Activated naive CD4-positive, alpha-beta T cell (primary cell): ENCODE measurements at places on chromosomes 3 and 15.

- DNase-seq: no peak
These were observed 493.6 kb upstream of the ADAMTS9 start for GRCh38 chr3:65181391-65181871.

GRCh38 chr15:65791335-65792137 lies 557 bp downstream of the DENND4A start:
- peak; percentile 41 for DNase-seq

GRCh38 chr15:95868450-95868849 lies 462.1 kb upstream of the NR2F2 start:
- DNase-seq: no peak

- DNase-seq: no peak
These were observed 245.7 kb downstream of the ZIC1 start for GRCh38 chr3:147654827-147655226.

GRCh38 chr3:134364061-134364935 lies 9.9 kb downstream of the AMOTL2 start:
- DNase-seq: no peak

DNA sequence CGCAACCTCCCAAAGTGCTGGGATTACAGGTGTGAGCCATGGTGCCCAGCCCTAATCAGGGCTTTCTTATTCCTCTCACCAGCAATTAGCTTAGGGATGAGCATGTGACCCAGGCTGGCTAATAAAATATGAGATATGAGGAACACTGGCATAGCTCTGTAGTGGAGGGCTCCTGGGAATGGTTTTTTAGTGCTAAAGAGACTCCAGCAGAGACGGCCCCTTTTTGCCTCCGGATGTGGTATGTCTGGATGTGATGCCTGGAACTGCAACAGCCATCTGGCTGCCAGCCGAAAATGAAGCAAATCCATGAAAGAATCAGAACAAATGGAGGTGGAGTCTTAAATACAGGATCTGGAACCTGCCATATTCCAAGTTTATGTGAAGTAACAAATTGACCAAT lies 69.1 kb upstream of the MAGI1 start:
- no peak for DNase-seq

DNA sequence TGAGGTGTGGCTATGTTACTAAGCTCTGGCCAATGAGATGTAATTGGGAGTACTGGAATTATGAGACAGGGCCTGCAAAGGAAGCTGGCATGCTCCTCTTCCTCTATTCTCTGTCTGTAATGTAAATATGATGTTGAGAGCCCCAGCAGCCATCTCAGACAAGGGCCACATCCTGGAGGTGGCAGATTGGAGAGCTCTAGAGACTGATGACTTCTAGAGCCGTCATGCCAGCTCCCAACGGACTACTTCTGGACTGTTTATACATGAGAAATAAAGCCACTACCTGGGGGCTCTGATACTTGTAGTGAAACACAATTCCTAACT lies 19.7 kb downstream of the PLD1 start:
- DNase-seq: no peak

DNA sequence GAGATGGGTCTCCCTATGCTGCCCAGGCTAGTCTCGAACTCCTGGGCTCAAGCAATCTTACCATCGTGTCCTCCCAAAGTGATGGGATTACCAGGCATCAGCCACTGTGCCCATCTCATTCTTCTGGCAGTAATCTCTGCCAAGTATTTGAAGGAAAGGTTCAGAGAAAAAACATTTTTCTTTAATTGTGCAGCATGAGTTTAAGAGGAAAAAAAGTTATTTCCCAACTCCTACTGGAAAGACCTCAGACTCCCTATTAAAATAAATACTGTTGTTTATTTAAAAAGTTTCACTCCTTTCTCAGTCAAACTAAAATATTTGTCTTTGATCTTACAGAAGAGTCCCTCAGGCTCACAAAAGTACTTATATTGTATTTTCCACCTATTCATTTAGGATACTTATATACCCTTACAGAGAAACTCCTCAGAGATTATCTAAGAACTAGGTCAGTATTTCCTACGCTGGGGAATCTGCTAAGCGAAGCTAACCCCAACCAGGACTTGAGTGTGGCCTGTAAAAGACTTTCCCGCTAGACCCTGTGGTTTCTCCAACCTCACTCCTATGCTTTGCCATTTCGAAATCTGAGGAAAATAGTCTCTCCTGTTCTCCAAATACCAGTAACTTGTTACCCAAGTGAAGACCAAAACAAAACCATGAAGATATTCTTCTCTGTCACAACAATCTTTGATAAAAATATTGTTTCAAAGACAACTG lies 28.7 kb downstream of the WWTR1 start:
- DNase-seq: no peak

DNA sequence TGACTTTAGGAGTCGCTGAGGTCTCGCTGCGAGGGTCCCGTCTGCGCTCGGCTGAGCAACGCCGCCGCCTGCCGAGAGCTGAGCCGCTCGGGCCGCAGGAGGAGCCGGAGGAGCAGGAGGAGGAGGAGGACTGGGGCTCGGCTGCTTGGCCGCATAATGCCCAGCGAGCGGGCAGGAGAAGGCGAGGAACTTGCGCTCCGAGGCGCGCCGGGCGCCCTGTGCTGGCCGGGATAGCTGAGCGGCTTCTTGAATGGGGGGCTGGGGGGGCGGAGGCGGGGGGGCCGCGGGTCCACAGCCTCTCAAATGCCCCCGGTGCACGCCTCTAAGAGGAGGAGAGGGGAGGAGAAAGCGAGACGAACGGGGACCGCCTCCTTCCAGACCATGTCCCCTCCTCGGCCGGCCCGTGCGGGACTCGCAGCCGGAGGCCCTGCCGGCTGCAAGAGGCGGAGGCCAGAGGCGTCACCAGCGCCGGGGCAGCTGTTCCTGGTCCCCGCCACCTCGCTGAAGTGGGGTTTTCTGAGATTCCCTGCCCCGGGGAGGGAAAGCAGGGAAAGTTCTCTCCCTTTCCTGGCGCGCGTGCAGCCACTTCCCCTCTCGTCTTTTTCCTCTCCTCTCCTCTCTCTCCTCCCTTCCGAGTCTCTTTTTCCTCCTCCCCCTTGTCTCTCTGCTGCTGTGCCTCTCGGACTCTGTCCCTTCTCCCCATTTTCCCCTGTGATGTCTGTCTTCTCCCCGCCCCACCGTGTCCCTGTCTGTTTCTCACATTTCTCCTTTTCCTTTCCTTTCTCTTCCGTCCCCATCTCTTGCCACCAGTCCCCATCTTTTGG lies at the start of gene ADAMTS9:
TSS of gene ADAMTS9 (minus strand) at position 220 of the 824 bp plus-strand sequence. CDS start 343 bp downstream, outside the sequence.
- no peak for DNase-seq

GRCh38 chr3:160393346-160394008 lies 5.5 kb downstream of the IFT80 start:
- no peak for DNase-seq

- DNase-seq: no peak
These were observed 11.8 kb upstream of the PP2D1 start for GRCh38 chr3:20023623-20024405.

GRCh38 chr3:42377681-42378080 lies 32.7 kb downstream of the LYZL4 start:
- no peak for DNase-seq

- DNase-seq: no peak
These were observed 9.8 kb downstream of the SRPRB start for GRCh38 chr3:133815386-133815785.

DNA sequence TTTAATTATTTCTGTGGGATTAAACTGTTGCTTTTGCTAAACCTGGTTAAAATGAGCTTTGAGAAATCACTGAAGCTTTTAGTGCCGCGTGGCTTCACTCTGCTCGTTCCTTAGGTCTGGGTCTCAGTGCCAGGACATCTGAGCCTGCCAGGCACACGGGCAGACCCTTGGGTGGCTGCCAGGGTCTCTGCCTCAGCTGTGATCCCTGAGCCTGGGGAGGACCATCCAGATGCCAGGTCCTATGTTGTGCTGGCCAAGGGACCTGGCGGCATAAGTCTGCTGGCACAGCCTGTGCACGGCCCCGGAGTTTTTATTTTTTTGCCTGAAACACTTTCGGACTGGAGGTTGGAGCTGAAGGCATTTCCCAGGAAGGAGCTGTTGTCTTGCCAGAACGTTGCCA lies 328.1 kb downstream of the LRTM1 start:
- no peak for DNase-seq

- no peak for DNase-seq
These were observed 794.8 kb downstream of the MCTP2 start for GRCh38 chr15:95025924-95026728.

- no peak for DNase-seq
These were observed 3.4 kb downstream of the THBS1 start for GRCh38 chr15:39584266-39584659.

- DNase-seq: no peak
These were observed 986 bp downstream of the KPNA4 start for GRCh38 chr3:160564258-160564911.

- DNase-seq: no peak
These were observed 54.3 kb upstream of the SEC61A1 start for GRCh38 chr3:127997961-127998360.

GRCh38 chr3:131895766-131896165 lies 139.0 kb downstream of the CPNE4 start:
- DNase-seq: no peak

GRCh38 chr3:71564361-71564760 lies 19.2 kb downstream of the FOXP1 start:
- DNase-seq: no peak

- DNase-seq: no peak
These were observed 22.0 kb upstream of the ATP13A3 start for GRCh38 chr3:194508491-194509453.

DNA sequence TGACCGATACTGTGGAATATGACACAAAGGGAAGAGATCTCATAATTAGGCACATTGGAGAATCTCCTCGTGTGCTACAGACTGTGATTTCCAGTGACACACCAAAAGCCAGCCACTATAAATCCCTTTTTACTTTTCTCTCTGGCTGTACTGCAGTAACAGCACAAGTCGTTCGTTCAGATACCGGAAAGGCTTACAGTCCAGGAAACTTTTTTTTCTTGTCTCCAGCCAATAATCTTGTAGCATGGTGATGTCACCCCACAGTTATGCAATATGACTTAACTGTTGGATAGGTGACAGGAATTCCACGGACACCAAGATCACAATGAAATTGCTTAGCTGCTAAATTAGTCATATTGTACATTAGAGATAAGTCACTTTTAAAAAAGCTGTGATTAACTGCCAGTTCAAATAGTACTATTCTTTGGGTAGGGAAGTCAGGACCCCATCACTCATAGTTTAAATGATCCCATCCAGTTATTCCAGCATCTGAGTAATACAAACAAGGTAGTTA lies 36.3 kb upstream of the TSC22D2 start:
- DNase-seq: no peak

DNA sequence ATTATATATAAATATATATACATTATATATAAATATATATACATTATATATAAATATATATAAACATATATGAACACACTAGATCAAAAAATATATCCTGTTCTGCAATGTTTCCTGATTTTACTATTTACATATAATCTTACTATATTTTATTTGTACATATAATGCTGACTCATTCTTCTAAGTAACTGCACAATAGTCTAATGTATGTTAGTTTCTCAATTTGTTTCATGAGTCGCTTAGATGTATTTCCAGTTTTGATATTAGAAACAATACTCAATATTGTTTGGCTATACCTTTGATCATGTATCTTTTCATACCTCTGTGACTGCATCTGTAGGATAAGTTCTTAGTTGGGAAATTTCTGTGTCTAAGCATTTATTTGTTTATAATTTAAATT lies 669.9 kb upstream of the CCDC54 start:
- no peak for DNase-seq

DNA sequence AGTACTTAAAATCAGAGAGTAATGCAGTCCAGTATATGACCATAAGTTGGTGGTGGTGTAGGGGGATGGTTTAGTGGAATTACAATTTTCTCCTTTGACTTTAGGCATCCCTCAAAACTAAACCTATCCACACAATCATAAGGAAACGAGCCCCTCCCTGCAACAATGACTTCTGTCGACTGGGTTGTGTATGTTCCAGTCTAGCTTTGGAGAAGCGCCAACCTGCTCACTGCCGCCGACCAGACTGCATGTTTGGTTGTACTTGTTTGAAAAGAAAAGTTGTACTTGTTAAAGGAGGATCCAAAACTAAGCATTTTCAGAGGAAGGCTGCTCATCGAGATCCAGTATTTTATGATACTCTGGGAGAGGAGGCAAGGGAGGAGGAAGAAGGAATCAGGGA lies 52.8 kb downstream of the MGA start:
- no peak for DNase-seq

- DNase-seq: no peak
These were observed 6.1 kb upstream of the EIF2B5 start for GRCh38 chr3:184129012-184129411.

- no peak for DNase-seq
These were observed 286.5 kb downstream of the SQOR start for GRCh38 chr15:45921376-45921775.

DNA sequence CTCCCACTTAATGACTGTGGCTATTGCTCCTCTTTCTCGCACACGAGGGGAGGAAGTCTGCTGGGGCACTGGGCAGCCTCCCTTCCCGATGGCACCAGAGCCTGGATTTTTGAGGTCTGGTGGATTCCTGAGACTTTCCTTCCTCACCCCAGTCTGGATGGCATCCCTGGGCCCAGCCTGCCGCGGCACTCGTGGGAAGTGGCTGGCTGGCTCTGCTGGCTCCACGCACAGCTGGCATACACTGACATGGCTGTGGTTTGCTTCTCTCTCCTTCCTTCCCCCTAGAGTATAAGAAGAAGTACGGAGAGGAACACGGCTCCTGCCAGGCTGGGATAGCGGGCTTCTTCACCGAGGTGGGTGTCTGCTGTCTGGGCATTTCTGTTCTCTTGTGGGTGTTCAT lies 319.8 kb upstream of the LRRFIP2 start:
- DNase-seq: no peak

- DNase-seq: no peak
These were observed 173.6 kb downstream of the DOCK3 start for GRCh38 chr3:50848308-50848707.

DNA sequence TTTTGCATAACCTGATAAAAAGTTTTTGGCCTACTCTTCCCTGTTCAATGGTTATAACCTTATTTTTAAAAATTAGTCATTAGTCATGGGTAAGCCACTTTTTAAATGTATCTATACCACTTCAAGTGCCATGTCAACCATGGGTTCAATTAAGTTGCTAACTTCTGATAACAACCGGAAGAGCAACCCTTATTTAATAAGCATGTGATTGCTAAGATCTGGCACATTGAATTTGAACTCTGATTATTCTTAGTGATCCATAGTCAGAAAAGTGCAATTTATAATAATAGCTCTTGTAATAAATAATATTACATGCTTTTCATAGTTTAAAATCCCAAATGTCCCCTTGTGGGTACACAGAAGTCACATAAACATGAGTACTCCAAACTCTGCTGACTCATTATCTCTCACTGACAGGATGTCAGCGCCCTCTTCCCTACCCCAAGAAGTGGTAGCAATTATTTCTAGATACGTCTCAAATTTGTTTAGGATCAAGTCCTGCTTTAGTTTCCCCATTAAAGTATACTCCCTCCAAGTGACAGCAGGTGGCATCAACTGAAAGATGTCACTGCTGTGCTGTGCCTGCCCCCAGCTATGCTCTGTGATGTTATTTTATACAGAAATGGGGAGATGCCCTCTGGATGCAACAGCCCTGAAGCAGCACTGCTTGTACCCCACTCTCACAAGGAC lies 18.6 kb downstream of the SAMD7 start:
- DNase-seq: no peak

GRCh38 chr15:37370941-37371340 lies 270.6 kb upstream of the MEIS2 start:
- no peak for DNase-seq
